ENCODE measurements at places on chromosomes 5 and 9.

DNA sequence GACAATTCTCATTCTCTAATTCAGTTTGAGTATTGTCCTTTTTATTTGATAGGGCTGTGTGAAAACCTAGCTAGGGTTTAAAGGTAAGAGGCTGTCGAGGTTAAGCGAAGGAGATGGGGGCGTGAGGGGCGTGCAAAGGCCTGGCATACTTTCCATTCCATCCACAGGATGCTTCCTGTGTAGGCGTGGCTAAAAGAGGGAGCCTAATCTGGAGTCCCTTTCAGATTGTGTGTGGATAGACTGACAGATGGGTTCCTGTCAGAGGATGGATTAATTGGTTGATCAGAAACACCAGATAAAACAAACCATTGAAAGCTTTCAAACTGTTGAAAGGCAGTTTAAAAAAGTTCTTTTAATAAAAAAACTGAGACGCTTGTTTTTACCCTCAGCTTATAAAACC lies 1.1 kb upstream of the ELL2 start:
- DNase-seq = no peak

- no peak for DNase-seq
These were observed 625.9 kb downstream of the TLE4 start for GRCh38 chr9:80197661-80198060.

DNA sequence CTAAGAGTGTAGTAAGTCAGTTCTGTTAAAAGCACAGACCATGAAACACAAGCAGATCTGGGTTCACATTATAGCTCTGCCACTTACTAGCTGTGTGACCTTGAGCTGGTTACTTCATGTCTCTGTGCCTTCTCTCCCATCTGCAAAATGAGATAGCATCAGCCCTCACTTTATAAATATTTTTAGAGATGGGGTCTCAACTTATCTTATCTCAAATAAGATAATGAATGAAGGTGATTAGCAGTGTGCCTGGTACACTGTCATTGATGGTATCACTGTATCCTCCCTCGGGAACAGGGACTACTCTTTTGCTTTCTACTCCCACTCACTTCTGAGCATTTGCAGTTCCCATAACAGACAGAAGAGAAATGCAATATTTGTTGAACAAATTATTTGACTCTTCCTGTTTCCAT lies 52.4 kb downstream of the GALNT10 start:
- DNase-seq = no peak

DNA sequence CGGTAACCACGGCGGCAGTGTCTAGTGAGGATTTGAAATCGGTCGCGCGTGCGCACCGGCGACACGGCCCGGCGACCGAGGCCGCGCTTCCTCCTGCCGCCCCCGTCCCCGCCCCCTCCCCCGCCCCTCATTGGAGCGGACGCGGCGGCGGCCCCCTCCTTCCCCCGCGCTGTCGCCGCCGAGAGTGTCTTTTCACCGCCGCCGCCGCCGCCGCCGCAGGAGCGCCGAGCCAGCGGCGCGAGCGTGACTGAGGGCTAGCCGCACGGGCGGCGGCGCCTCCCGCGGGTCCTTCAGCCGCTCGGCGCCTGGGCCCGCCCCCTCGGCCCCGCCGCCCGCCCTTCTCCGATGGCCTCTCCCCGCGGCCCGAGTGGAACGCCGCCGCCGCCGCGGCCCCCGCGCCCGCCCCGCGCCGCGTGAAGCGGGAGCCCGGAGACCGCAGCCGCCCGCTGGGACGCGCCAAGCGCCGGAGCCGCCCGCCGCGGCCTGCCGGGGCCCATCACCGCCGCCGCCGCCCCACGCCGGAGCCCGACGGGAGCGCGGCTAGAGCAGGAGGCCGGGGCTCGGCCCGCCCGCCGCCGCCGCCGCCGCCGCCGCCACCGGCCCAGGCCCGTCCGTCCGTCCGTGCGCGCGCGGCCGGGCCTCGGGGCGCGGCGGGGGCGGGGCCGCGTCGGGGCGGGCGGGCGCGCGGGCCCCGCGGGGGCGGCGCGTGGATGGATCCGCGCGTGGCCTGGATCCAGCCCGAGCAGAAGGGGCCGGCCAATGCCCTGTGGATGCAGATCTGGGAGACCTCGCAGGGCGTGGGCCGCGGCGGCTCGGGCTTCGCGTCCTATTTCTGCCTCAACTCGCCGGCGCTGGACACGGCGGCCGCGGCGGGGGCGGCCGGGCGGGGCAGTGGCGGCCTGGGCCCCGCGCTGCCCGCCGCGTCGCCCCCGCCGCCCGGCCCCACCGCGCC lies at the start of gene TENT4A:
Gene TENT4A (plus strand): TSS at position 159 of the 952 bp plus-strand sequence. CDS start 552 bp downstream, at position 711.
- DNase-seq = peak; percentile 21

DNA sequence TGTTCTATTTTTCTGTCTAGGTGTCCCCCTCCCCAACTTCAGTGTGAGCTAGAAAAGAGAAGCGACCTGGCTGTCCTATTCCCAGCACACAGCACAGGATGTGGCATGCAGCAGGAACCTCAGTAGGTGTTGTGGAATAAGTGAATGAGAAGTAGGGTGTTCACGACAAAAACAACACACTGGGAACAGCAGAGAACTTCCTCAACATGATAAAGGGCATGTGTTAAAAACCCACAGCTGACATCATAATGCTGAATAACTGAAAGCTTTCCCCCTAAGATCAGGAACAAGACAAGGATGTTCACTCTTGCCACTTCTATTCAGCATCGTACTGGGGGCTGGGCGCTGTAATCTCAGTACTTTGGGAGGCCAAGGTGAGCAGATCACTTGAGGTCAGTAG lies 155.6 kb upstream of the ZNF618 start:
- DNase-seq = no peak

DNA sequence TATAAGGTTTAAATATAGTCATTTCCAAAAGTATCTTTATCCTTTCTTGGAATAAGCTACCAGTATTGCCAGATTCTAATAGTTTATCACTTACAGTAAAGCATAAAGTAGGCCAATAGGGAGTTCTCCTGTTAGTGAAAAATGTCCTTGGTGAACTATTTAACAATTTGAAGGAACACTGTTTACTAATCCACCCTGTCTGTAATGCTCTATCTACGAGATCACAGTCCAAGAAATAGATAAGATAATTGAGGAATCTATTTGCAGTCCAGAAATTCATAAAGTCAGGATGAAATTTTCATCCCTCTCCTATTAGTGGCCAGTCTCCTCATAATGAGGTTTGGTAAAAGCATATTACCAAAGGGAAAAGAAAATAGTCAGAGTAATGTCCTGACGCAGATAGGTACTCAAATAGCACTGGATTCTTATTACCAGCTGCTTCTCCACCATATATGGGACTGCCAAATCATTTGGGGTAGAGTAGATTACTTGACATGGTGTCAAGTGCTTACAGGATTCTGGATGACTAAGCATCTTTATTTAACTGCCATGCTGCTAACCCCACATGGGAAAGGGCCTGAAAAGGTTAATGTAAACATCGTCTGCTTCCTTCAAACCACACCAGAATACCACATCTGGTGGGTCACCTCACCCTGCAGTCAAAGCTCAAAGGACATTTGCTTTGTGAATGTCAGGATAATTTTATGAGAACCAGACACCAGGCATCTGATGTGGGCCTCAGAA lies 808.1 kb downstream of the EFNA5 start:
- no peak for DNase-seq
